ENCODE measurements at places on chromosomes 5 and 9. TPM values are rescaled to one million over a fixed set of nuclear protein-coding genes. Genes with fewer than 3 reads are reported as not detected.

Gene PHYHD1
- total RNA-seq, result not detected

Gene DDX4
- total RNA-seq, result 0.02 TPM

Gene PCDHGB5
- 2.5 TPM for total RNA-seq

Gene CA9
- total RNA-seq, result 5.3 TPM

Gene ANKDD1B
- 0.08 TPM for total RNA-seq

Gene TRPM3
- not detected for total RNA-seq

Gene SV2C
- not detected for total RNA-seq

Gene TUSC1
- total RNA-seq, result 4.8 TPM

Gene ADCY2
- total RNA-seq, result not detected

Gene SLC25A2
- not detected for total RNA-seq

Gene GRXCR2
- not detected for total RNA-seq

Gene PFN3
- not detected for total RNA-seq

Gene SPINK7
- total RNA-seq, result not detected

Gene SPINK13
- total RNA-seq, result not detected

Gene CD180
- total RNA-seq, result not detected

Gene SPINK4
- total RNA-seq, result not detected

Gene F2R
- total RNA-seq, result 49.9 TPM

Gene DAB2
- total RNA-seq, result 10.6 TPM

Measured in A549 treated with CpdA at 1 μM for 4 hours (cell line).